ENCODE measurements at places on chromosomes 1 and 21. TPM values are rescaled to one million over a fixed set of nuclear protein-coding genes. Genes with fewer than 3 reads are reported as not detected.

Gene CD34
- 0.86 TPM for total RNA-seq

Gene IFI16
- total RNA-seq: 86.2 TPM

Gene FAM229A
- 0.89 TPM for total RNA-seq

Gene COL6A1
- total RNA-seq: 1,090 TPM

Gene DONSON
- total RNA-seq: 22.2 TPM

Gene VAV3
- total RNA-seq: not detected

Gene RIPPLY3
- 0.29 TPM for total RNA-seq

Gene SLC5A3
- 11.5 TPM for total RNA-seq

Gene TRIM45
- 2.5 TPM for total RNA-seq

Gene PPOX
- 12.4 TPM for total RNA-seq

Gene ZNF670
- 2.8 TPM for total RNA-seq

Gene LAD1
- not detected for total RNA-seq

Gene ACTA1
- not detected for total RNA-seq

Gene CATSPER4
- not detected for total RNA-seq

Gene TMEM82
- total RNA-seq: not detected

Gene CYP4A11
- total RNA-seq: not detected

Gene KCNJ6
- total RNA-seq: not detected

Gene SPATA45
- not detected for total RNA-seq

Gene RAD54L
- 6.1 TPM for total RNA-seq

Gene MTARC1
- total RNA-seq: 1.8 TPM

Gene TFF2
- not detected for total RNA-seq

Gene LRRC38
- total RNA-seq: not detected

Gene MFN2
- 60.4 TPM for total RNA-seq

Gene ARTN
- total RNA-seq: not detected

Gene NIBAN1
- total RNA-seq: 25.4 TPM

Gene UBE2U
- total RNA-seq: not detected

Gene WNT2B
- 6.3 TPM for total RNA-seq

Gene ETV3
- total RNA-seq: 5.3 TPM

Gene CELA2B
- total RNA-seq: not detected

Gene FCRL6
- not detected for total RNA-seq

Gene PCP4
- total RNA-seq: not detected

Gene FAM72D
- total RNA-seq: 0.86 TPM

Gene ARHGEF16
- total RNA-seq: not detected

Gene MATN1
- not detected for total RNA-seq

Gene CDC20
- 157 TPM for total RNA-seq

Gene RAP1GAP
- total RNA-seq: not detected

Gene BTG3
- total RNA-seq: 36.7 TPM

Gene KLF17
- not detected for total RNA-seq

Data from myometrial cell (primary cell).